ENCODE measurements at places on chromosomes 7 and 10.
A peak's percentile ranks its signal among the peaks of the same experiment; 100 is the strongest.

DNA sequence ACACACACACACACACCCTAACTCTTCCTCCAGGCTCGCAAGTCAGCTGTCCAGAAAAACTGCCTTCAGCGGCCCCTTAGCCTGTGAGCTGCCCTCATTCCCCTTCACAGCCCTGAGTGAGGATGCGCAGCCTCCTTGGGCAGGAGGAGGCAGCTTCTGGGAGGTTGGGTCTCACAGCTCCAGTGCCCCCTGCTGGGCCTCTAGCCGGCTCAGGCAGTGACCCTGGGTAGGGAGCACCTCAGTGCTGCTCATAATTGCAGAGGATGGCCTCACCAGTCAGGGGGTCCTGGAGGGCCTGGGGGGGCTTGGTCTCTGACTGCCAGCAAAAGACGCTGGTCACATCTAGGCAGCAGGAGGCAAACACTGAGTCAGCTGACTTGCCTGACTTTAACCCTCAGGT, 43.7 kb downstream of the ZNF273 start:
- DNase-seq, result peak; percentile 19

DNA sequence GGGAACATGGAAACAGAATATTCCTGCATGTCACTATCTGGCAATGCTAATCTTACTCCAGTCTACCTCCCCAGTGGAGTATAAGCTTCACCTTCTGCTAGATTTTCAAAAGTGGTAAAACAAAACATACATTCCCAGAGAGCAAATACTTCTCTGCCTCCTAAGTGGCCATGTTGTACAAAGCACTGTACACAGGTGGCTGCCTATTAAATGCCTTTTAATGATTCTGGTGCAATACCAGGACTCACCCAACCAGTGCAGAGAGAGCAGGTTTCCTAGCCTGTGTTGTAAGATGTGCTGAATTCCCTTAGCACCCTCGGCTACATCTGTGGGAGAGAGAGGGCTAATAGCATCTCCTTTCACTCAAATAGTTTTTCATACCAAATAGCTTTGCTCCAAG, 684.3 kb upstream of the NRP1 start:
- no peak for DNase-seq

DNA sequence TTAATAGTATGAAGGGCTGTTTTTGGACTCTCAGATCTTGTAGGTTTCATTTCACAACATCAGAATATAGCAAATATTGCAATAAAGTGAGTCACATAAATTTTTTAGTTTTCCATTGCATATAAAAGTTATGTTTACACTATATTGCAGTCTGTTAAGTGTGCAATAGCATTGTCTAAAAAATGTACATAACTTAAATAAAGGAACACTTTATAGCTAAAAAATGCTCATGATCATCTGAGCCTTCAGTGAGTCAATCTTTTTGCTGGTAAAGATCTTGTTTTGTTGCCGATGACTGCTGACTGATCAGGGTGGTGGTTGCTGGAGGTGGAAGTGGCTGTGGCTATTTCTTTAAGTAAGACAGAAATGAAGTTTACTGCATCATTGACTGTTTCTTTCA, 42.0 kb downstream of the ABCA13 start:
- DNase-seq, result no peak

GRCh38 chr10:21488957-21489446, 36.5 kb downstream of the SKIDA1 start:
- no peak for DNase-seq

- no peak for DNase-seq
Measured at GRCh38 chr10:22849077-22849805, 78.6 kb upstream of the ARMC3 start.

- peak; percentile 27 for DNase-seq
Measured at GRCh38 chr10:110502851-110503301, 5.2 kb downstream of the DUSP5 start.

- DNase-seq, result no peak
Measured at GRCh38 chr7:11485636-11486035, 346.4 kb downstream of the THSD7A start.

GRCh38 chr10:95415621-95416031, 124.8 kb upstream of the PDLIM1 start:
- no peak for DNase-seq

DNA sequence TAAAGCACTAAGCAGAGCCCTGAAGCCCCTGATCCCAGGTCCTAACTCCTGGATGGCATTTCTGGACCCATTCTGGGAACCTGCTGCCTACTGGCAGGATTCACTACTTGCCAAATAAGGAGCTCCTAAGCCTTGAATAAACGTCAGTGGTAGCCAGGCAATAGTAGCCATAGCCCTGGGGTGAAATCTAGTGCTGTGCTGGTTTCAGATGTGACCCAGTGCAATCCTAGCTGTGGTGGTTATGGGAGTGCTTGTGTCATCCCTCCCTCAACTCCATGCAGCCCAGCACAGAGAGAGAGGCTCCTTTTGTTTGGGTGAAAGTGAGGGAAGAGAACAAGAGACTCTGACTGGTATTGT, 43.7 kb downstream of the PCLO start:
- no peak for DNase-seq

DNA sequence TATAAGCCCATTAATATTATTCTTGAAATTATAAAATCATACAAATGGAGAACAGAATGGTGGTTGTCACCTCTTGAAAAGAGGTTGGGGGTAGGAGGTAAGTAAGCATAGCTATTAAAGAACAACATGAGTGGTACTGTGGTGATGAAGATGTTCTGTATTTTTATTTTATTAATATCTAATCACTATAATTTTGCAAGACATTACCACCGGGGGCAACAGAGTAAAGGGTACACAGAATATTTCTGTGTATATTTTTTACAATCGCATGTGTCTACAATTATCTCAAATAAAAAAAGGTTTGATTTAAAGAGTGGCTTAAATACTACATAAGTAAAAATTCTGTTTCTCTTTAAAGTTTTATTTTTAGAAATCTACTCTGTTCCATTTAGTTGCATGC, 557.8 kb downstream of the NXPH1 start:
- no peak for DNase-seq

- DNase-seq, result no peak
Measured at GRCh38 chr7:97024209-97025129, at the start of gene DLX5. DLX5 (minus strand) TSS chr7:97024831; CDS start chr7:97024623, 208 bp downstream.

DNA sequence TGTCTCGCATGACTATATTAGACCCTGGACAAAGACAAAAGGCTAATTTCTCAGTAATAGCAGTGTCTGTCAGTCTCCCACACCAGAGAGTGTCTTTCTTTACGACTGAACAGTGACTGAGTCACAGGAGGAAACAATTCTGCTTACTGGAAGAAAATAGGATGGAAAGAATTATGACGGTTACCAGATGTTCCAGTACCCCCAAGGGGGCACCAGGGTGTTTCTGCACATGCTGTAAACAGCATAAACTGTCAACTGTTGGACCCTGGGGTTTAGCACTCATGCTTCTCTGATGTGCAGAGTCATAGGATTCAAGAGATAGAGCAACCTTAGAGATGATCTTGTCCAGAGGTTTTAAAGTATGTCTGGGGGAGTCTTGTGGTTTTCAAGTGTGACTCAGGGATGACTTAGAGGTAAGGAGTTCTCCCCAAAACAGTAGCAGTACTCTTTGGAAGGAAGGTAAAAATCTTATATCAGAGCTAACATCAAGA, 291.7 kb downstream of the THSD7A start:
- no peak for DNase-seq

GRCh38 chr7:132842478-132842877, 239.4 kb downstream of the CHCHD3 start:
- DNase-seq, result no peak

- DNase-seq, result no peak
Measured at GRCh38 chr10:92732958-92733357, 43.2 kb downstream of the HHEX start.

- DNase-seq, result no peak
Measured at GRCh38 chr10:1928606-1929005, 191.3 kb upstream of the ADARB2 start.

DNA sequence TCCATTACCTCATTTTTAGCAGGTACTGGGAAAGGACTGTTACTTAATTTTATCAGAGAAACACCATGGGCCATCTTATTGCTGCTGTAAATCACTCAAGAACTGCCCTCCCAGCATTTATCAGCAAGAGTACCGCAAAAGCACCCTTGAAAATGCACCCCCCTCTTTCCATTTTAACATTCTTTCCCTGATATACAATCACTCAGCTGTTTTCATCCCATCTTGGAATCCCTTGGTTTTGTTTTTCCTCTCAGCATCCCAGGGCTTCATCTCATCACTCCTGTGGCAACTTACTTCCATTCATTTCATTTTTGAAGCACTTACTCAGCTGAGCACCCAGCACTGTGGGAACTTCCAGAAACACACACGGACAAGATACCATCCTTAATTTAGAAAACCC, 36.5 kb downstream of the RAPGEF5 start:
- DNase-seq, result no peak

DNA sequence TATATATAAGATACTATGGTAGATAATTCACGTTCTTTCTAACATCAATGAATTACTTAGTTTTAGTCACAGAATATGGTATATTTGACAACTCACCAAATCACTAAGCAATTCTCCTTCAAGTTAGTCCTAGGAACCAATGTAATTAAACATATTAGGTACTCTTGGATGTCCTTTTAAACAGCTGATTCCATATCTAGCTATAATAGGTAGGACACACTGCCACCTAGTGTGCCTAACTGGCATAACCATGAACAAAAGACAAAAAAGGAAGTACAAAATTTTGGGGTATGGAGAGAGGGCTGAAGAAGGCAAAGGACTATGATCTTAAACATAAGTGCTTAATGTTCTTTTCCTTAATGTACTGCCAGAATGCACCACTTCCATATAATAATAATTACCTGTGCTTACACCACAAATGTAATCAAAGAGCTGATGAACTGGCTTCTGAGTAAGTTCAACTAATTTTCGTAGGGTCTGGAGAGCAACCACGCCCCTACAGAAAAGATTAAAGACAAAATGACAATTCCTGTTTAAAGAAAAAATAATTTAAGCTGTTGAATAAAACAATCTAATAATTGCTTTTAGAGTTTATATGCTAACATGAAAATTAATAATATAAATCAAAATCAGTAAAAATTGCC, 28.7 kb downstream of the PNPLA8 start:
- peak; percentile 49 for DNase-seq

GRCh38 chr10:7577176-7577575, 89.6 kb downstream of the ITIH5 start:
- no peak for DNase-seq

GRCh38 chr10:44913350-44914081, 2.4 kb downstream of the TMEM72 start:
- peak; percentile 24 for DNase-seq

DNA sequence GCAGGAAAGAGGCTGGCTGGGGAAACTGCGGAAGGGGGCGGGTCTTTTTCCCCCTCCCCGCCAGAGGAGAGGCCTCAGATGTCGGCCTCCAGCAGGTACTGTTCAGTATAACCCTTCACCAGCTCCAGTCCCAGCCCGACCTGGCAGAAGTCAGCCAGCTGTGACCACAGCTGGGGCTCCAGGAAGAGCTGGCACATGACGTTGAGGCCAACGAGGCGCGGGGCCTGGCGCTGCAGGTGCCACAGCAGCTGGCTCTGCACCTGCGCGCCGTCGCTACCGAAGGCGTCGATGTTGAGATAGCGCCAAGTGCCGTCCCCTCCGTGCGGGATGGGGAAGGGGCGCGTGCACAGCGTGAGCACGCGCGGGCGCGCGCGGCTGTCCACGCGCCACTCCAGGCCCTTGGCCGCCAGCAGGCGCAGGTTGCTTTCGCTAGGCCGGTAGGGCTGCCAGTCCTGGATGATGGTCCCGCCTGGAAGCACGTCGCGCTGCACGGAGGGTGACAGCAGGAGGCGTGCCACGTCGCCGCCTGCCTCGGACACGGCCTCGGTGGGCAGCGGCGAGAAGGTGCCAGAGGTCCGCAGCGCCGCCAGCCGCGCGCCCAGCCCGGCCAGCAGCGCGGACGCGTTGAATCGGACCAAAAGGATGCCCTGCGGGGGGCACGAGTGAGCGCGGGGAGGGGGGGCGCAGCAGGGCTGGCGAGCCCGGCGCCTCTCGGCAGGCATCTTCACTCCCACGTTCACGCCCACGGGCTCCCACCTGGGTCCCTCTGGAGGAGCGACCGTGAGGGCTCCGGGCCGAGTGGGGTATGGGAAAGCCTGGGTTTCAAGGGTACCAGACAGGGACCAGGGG, 6.9 kb upstream of the VGF start:
- no peak for DNase-seq

DNA sequence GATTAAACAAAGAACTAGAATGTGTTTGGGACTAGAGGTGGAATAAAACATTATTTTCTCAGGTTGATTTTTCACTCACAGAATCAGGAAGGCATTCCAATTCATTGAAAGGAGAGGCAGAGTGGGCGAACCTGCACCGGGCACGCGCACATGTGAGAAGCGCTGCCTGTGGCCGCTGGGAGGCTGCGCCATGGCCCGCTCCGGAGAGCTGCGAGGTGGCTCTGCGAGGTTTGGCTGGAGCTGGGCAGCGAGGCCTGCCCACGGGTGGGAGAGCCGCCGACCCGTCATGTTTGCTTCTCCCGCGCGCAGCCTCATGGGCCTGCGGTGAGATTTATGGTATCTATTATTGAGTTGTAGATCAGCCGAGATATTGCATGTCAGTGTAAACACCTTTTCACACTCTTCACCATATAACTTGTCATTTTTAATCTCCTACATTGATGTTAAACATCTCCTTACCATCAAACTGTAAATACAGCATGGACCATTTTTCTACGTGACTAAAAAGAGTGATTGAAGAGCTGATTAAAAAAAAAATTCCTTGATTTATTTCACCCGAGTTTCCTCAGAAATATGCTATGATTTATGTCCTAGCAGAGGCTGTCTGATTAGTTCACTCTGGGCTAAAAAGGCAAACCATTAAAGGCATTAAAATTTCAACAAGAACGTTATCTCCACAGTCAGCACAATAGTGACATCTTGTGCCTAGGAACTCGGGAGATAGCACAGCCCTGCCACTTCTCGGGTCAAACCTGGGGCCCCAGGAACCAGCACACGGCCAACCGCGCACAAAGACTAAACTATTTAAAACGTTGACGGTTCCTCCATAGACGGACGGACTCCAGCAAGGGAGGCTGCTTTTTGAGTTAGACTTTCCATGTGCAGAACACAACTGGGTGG, 96.6 kb upstream of the RNF32 start:
- no peak for DNase-seq

GRCh38 chr7:74606101-74606908, 51.2 kb upstream of the GTF2I start:
- peak; percentile 65 for DNase-seq

DNA sequence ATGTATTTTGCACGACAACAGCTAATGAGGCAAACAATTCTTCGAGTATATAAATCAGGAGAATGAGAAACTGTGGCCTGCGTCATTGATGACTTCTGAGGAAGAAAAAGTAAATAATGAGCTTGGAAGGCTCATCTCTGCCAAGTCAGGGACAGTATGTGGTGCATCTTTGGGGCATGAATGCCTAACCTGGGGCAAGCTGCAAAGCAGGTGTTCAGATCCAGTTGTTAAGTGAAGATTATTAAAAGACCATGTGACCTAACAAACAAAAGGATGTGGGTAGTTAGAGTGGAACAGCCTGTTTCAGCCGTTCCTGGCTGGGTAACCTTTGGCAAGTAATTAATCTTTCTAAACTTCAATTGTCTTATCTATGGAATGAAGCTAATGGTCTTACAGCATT, 93.0 kb downstream of the LYZL2 start:
- DNase-seq, result no peak

GRCh38 chr7:66474441-66474840, 154.2 kb upstream of the KCTD7 start:
- no peak for DNase-seq

- no peak for DNase-seq
Measured at GRCh38 chr7:88201305-88201704, 18.5 kb downstream of the SRI start.

- DNase-seq, result peak; percentile 79
Measured at GRCh38 chr10:101018600-101019439, 12.1 kb downstream of the PDZD7 start.

GRCh38 chr7:272108-272615, 17.8 kb upstream of the FOXL3 start:
- DNase-seq, result no peak

- DNase-seq, result no peak
Measured at GRCh38 chr7:33837356-33837851, 67.9 kb upstream of the BMPER start.

Data from stimulated activated CD4-positive, alpha-beta T cell treated with anti-CD3 and anti-CD28 coated beads, Interleukin-2, amount 100 ng/mL, for 24 hours (primary cell).